ENCODE measurements at places on chromosomes 1 and 21. TPM values are rescaled to one million over a fixed set of nuclear protein-coding genes. Genes with fewer than 3 reads are reported as not detected.

GRCh38 chr1:201545851-201546492 lies 7.0 kb downstream of the NAV1 start:
- DNase-seq = no peak

Gene GJB3
- under 0.01 TPM for total RNA-seq

Gene PPP1R15B
- total RNA-seq = 30.4 TPM

- no peak for DNase-seq
Observed at GRCh38 chr1:183025010-183025337, 1.8 kb downstream of the LAMC1 start.

DNA sequence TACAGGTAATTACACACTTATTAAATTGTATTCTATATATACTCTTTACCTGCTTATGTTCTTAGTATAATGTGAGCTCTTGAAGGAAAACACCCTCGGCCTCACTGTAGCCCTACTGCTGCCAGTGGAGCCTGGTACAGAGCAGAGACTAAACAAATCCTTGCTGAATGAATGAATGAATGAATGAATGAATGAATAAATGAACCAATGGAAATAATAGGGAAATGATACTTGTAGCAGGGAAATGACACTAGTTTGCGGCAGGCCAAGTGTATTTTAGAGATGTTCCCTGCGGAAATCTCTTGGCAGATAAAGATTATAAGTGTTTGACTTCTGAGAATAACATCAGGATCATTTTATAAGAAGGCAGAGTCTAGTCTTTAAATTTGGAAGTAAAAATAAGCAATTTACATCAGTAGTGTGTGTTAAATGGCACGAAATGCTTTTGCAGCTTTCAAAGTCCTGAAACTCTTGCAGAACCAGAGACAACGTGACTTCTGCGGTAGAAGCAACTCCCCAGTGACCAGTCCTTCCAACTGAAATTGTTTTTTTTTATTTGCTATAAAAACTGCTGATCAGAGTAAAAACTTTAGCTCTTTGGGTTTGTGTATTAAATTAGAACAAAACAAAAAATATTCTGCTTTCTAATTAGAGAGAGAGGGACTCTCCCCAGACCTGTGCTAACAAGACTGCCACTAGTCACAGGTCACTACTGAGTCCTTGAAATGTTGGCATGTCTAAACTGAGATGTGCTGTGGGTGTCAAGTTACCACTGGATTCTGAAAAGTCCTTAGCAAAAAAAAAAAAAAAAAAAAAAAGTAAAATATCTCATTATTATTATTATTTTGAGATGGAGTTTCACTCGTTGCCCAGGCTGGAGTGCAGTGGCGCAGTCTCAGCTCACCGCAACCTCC lies 199.3 kb upstream of the MAP1LC3C start:
- DNase-seq = no peak

Gene CLIC6
- total RNA-seq = under 0.01 TPM

DNA sequence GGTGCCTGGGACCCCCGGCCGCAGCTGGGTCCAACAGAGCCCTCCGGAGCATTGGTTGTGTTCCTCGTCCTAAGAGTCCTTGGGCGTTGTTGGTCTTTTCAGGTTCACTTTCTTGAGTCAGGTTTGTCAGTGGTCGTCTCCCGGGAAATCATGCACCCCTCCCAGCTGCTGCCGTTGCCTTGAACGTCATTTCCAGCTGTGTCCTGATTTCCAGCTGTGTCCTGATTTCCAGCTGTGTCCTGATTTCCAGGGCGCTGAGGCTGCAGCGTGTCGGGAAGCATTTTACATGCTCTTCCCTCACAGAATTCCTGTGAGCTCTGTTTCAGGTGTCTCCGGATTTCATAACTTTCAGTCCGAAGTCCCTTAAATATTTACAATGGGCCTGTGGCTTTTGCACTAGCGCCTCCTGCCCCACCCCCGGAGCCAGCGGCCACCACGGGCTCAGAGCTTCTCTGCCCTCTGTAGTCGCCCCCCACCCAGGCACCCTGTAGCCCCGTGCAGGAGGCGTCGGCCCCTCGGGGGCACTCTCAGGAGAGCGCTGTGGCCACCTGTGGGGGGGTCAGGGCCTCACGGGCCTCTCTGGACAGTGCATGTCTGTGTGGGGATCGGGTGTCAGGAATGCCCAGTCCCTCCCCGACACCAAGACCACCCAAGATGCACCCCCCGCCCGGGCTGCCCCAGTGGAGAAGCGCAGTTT lies 66.7 kb downstream of the COL18A1 start:
- no peak for DNase-seq

Gene SAMSN1
- total RNA-seq = 10.0 TPM

DNA sequence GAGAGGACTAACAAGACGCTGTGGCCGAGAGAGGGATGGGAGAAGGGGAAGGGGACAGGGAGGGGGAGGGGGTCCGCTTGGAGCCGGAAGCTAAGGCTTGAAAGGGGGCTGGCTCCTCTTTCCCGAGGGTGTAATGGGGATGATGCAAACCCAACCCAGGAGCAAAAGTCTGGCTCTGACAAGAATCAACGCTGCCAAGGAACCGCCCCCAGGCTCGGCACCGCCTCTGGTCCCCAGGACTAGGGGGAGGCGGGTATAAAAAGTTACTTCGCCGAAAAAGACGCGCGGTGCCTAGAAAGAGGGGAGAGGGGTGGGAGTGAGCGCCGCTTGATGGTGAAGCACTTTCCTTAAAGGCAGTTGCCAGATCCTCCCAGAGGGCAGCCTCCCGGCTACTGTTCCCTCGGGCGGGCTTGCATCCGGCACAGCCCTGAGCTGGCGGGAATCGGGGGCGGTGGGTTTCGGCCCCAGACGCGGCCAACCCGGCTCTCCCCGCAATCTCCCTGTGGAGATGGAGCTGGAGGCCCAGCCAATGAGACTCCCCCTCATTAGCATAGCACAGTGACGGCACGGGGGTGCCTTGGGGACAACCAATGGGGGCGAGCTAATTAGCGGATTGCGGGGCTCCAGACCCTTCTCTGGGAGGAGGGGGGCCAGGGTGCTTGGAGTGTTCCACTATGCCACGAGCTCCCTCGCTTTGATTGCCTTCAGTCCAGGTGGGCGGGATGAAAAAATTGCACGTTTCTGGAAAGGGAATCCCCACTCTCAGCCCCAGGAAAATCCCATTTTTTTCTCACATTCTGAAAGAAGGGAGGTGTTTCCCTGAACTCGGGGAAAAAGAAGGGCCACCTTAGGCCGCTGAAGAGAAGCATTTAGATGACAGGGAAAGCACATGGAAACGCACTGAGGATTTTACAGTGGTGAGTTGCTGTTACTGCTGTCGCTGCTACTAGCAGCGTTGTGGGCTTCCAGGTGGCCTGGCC lies at the start of gene KCNT2:
Gene KCNT2 (minus strand): TSS at position 51 of the 980 bp plus-strand sequence. CDS start 131 bp downstream, outside the sequence.
- no peak for DNase-seq

DNA sequence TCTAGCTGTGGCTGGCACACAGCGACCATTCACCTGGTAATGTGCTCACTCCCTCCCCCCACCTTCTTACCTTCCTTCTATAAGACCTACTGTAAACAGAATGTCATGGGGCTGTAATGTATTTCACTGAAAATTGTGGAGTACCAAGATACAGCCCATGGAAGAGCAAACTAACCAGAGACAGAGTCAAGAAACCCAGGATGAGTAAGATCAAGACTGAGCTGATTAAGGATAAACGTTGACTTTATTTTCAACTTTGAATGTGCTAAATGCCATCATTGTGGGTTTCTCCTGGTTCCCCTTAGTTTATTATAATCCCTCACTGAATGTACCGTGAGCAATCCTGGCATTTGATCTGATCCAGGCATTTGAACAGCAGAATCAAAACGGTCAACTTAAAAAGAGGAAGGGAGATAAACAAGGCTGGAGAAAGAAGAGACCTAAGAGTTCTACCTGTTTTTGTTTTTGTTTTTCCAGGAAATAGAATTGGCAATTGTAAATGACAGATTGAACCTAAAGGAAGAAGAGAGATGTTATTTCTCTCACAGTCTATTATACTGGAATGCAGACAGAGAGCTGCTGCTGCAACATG lies 16.1 kb upstream of the ATP1B1 start:
- no peak for DNase-seq

Gene TMEM269
- under 0.01 TPM for total RNA-seq

GRCh38 chr1:49906365-49906764 lies 117.4 kb downstream of the AGBL4 start:
- no peak for DNase-seq

Gene POU3F1
- 0.27 TPM for total RNA-seq

Gene THEM4
- 18.3 TPM for total RNA-seq

Gene INAVA
- under 0.01 TPM for total RNA-seq

DNA sequence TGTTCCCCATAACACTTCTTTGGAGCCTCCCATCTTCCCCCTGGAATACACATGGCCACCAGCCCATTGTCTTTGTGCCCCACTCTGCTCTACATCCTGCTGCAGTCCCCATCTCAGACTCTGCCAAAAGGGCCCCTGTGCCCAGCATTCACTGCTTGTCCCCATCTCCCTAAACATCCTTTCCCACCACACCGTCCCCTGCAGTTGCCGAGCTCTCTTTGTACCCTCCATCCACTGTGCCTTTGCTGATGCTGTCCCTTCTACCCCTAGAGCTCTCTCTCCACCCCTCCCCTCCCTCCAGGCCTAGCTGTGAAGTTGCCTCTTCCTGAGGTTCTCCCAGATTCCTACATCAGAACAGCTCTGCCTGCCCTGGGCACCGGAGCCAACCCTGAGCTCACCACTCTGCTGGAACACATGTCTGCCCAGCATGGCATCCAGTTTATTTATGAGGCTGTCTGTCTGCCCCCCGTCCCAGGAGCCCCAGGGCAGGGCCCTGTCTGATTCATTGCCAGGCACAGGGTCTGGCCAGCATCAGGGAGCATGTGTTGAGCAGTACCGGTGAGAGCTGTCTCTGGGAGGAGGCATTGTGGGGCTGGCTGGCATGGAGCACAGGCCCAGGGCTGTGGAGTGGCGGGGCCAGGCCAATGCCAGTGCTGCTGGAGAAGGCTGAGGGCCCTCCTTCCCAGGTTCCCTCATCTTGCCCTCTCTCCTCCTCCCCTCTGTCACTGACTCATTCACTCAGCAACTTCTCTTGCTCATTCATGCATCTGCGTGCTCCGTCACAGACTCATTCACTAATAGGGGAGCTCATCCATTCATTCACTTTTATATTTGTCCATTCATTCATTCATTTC lies 28.8 kb downstream of the EDN2 start:
- DNase-seq = no peak

GRCh38 chr1:233598891-233599541 lies 14.9 kb upstream of the KCNK1 start:
- DNase-seq = no peak

Gene LAMB3
- 0.54 TPM for total RNA-seq

Gene RGS4
- total RNA-seq = not detected

Gene EPHX1
- 3.2 TPM for total RNA-seq

Gene NES
- under 0.01 TPM for total RNA-seq

- no peak for DNase-seq
Observed at GRCh38 chr1:185895208-185895900, 161.2 kb downstream of the HMCN1 start.
